Bone marrow (tissue), 2 donors: ENCODE measurements at places on chromosomes 4 and X.

DNA sequence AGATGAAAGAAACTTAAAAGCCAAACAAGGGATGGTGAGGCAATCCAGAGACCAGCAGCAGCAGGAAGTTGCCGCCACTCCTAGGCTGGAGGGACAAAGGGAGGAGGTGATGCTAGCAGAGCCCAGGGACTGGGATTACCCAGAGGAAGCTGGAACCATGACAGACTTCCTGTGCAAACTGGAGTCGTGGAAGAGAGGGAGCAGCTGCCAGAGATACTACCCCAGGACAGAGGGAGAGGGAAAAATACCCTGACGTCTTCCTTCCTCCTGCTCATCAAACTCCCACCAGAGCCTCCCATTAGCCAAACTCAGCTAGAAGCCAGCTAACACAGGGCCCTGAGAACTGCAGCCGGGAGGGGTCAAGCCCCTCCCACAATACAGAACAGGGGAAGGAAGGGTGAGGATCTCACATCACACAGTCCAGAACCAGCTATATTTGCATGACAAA, 101.2 kb upstream of the KLF3 start:
- no peak for DNase-seq

- no peak for DNase-seq
Measured at GRCh38 chrX:129058405-129058804, 464.9 kb downstream of the SMARCA1 start.

DNA sequence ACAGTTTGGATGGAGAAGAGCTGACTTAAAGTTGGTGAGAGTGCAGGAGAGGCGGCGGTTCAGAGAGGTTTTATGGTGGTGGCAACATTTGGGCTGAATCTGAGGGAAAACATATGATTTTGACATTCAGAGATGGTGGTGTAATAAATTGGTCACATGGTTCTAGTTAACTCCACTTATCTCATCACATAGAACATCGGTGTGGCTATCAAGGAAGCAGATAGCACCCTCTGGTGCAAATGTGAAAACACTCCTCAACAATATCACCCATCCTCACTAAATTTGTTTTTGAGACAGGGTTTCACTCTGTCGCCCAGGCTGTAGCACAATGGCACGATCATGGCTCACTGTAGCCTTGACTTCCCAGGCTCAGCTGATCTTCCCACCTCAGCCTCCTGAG, 28.8 kb downstream of the SUPT20HL2 start:
- DNase-seq: no peak

DNA sequence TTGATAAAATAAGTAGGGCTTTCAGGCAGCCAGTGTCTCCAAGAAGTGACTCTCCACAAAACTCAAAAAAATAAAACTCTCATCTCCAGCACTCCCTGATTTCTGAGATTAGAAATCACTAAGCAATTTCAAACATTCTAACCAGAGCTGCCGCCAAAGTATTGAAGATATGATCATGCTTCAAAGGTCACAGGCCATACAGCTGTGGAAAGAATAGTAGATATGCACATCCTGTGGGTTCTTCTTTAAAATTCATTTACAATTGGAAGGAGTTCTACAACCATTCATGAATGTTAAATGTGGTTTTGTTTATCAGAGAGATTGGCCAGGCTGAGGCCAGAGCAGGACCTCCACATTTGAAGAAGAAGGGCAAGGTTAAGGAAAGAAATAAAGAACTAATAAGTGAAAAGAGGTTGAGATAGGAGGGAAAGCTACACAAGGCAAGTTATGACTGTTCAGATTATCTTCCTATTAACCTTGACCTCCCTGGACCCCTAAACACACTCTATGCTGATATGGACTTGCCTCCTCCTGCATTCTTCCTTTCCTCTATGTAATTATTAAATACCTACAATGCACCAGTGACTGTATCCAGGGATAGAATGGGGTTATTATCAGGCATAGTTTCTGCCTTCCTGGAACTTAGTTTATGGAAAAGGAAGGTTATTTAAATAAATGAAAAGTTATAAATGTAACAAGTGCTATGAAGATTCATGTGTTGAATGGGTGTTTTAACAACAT, 56.4 kb downstream of the USP38 start:
- DNase-seq: no peak
